NCI-H2081 (cell line): ENCODE measurements at places on chromosomes 1 and 21.

DNA sequence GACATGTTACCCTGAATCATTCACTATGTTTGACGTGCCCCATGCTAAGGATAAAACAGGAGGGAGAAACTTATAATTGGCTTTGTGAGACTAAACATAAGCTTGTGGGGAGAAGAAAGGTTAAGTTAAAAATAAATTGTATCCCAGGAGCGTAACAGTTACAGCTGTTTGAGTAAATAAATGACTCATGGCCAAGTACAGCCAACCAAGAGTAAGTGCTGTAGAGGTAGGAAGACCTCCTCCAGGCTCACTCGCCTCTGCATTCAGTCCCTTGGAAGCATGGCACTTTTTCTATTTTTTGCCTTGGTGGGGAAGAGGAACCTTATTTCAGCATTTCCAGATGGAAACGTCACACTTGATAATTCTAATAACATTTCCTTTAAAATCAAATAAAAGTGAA, 116.5 kb downstream of the ZP4 start:
- DNase-seq = no peak

GRCh38 chr1:205448540-205449253, 7.1 kb downstream of the BLACAT1 start:
- DNase-seq = no peak

GRCh38 chr1:85282424-85282823, 6.0 kb upstream of the BCL10 start:
- DNase-seq = no peak

DNA sequence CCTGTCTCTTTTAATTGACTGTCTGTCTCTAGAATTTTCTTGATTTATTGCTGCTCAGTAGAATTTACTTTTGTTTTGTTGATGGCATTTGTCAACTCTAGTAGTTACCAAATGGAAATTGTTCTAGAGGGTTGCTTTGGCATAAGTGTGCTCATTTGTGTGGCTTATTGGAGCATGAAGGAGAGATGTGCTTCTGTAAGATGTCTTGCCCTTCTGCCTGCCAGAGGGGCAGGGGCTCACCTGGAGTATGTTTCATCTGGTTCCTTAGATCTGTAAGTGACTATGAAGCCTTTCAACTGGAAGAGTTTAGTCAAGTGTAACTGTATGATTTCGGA, 345.5 kb downstream of the DISC1 start:
- no peak for DNase-seq

DNA sequence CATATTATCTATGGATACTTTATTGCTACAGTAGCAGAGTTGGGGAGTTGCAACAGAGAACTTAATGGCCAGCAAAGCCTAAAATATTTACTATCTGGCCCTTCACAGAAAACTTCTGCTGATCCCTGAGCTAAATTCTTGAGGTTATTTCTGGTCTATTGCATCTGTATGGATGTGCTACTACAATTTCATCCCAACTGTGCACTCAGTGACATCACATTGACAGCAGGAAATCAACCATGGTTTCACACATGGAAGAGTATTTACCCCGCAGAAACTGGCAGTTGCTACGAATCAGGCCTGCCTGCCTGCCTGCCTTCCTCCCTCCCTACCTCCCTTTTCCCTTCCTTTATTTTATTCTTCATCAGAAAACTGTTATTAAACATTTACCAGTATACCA, 12.1 kb downstream of the CLCA2 start:
- DNase-seq = no peak

GRCh38 chr1:230502306-230502705, 76.2 kb upstream of the PGBD5 start:
- no peak for DNase-seq

DNA sequence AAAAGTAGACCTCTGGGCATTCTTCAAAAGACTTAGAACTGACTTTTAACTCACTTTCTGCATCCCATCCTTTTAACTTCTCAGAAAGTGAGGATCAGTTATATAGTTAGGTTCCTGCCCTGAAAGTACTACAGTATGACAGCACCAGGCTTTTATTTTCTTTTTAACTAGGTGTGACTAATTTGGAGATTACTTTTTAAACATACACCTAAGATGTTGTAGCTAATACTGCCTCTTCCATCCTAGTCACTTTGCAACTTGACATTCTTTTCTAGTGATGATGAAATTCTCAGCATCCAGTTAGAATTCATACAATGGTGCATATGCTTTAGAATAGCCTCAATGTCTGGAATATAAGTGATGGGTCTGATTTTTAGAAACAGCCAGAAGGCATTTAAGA, 24.6 kb downstream of the RUNX1 start:
- no peak for DNase-seq

DNA sequence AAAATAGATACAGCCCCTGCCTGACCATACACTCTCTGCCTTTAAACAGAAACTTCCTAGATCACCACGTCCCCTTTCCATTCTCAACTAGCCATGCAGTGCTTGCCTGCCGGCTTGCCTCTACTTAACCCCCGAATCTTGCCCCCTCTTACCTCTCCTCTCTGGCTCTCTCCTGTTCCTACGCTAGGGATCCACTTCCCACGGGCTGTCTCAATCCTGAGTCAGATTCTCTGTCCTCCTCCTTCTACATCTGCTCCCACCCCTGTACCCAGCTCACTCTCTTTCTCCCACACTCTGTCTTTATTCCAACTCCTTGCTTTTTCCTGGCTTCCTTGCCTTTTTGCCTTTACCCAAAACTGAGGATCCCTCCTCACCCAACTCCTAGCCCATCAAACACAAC, 29.3 kb downstream of the ATF3 start:
- DNase-seq = no peak

GRCh38 chr1:174266476-174266875, 107.2 kb downstream of the RABGAP1L start:
- DNase-seq = peak; percentile 8

DNA sequence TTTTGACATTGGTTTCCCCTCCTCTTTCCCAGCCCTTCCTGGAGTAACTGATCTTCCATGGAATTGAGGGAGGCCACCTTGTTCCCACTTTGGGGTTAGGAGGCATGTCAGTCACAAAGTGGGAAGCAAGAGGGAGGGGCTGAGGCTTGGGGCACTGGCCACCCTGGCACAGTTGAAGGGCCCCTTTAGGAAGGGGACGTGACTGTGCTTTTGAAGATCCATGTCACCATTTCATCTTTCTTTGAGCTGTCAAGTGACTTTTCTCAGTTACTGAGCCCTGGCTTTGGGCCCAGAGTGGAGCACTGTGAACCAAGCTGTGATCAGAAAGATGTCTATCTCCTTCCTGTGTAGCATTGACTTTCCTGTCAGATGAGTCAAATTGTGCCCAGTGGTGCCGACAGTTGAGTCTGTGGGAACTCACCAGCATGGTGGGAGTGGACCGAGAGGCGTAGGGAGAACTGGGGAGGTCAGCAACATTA, 38.5 kb upstream of the TDRD10 start:
- no peak for DNase-seq
